ENCODE measurements at places on chromosomes 1 and 21. TPM values are rescaled to one million over a fixed set of nuclear protein-coding genes. Genes with fewer than 3 reads are reported as not detected.
A peak's percentile ranks its signal among the peaks of the same experiment; 100 is the strongest.

DNA sequence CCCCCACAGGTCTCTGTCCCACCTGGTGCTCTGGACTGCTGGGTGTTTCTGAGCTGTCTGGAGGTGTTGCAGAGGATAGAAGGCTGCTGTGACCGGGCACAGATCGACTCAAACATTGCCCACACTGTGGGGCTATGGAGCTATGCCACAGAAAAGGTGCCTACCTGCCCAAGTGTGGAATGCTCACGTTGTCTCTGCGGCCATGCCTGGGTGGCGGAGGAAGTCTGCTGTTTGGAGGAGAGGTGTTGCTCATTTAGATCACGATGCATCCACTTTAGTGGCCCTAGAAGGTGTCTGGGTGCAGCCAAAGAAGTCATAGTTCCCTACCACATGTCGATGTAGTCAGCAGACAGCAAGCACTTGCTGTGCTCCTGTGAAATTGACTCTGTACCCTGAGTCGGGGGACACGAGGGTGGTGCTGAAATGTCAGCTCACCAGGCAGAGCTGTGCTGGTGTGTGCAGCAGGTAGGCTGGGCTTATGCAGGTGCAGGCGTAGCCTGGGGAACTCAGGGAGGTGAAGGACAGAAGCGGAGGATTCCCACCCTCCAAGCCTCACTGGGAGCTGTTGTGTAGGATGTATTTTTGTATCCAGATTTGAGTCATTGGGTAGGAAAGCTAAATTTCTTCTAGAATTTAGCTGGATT is 32.8 kb upstream of the PWP2 start:
- no peak for DNase-seq

DNA sequence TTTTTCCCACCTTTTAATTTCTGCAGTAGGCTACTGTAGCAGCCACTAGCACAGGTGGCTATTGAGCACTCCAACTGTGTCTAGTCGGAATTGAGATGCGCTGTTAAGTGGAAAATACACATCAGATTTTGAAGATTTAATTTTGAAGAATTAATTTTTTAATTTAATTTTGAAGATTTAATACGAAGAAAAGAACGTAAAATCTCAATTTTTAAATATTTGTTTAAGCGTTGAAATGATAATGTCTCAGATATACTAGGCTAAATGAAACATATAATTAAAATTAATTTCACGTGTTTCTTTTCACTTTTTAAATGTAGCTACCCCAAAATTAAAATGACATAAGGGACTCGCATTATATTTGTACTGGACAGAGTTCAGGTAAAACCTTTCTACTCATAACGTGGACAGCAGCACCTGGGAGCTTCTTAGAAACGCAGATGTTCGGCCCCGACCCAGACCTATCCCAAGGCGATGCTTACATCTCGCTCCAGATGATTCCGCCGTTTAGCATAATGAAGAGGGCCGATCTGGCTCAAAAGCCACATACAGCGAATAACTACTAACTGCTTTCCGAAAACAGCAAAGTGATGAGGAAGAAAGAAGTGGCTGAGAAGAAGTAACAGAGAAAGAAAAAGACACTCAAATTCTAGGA is 717 bp downstream of the CRYZL1 start:
- DNase-seq = peak; percentile 32

DNA sequence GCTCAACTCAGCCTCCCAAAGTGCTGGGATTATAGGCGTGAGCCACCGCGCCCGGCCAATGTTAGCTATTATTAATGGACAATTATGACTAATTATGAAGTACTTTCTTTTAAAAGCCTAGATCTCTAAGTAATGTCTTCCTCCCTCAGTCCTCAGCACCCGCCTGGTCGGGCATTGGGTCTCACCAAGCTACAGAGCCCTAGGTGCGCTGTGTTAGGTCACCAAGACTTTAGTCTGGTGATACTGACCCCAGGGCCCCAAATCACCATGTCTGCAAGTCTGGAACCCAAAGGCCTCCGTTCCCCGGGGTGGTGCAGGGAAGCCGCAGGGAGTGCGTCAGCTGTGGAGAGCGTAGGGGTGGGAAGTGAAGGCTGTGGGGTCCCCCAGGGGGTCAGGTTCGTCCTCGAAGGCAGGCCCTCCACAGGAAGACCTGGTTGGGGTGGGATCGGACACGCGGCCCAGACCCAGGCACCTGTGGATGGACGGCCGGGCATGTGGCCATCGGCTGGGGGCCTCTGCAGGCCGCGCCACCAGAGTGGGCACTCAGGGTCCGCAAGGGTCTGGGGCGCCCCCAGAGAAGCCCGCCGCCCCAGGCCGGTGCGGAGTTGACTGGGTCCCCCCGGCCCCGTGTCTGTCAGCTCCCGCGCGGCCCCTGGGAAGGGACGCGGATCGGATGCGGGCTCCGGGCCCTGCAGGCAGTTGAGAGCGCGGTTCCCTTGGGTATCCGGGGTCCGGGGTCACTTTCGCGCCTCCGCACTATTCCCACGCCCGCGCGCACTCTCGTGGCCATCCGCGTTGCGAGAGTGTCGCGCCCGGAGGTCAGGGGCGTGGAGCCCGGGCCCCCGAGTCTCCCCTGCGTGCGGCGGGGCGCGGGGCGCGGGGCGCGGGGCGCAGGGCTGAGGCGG is 710 bp upstream of the PDXK start:
- DNase-seq = no peak

- no peak for DNase-seq
Measured at GRCh38 chr1:177857285-177857684, 112.6 kb downstream of the SEC16B start.

DNA sequence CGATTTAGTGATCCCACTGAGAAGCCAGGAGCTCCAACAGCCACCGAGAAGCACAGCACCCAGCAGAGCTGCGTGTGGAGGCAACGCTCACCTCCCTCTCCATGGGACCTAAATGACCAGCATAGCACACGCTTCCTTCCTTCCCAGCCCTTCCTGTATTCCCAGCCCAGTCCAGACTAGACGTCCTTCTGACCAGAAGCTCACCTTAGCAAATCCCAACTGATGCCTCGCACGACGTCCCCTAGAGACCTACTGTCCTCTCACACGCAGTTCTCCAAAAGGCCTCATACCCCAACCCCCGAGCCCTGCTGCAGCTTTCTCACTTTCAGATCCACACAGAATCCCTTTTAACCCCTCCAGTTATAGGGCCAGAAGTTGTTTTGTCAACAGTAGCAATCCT is 132.4 kb downstream of the SLC45A1 start:
- DNase-seq = no peak

- DNase-seq = no peak
Measured at GRCh38 chr1:153540394-153541361, at the start of gene S100A5. S100A5 (minus strand) TSS chr1:153540934; CDS start chr1:153540191, 743 bp downstream.

MR1 gene
- 8.2 TPM for polyA plus RNA-seq

Measured in left lung (tissue), 14 donors.